Breast epithelium (tissue), 4 donors: ENCODE measurements at places on chromosomes 2 and 18. TPM values are rescaled to one million over a fixed set of nuclear protein-coding genes. Genes with fewer than 3 reads are reported as not detected.

The C2orf66 gene
- total RNA-seq = not detected

The LYG2 gene
- total RNA-seq = not detected

The GALR1 gene
- not detected for total RNA-seq

The REG1B gene
- not detected for total RNA-seq

DNA sequence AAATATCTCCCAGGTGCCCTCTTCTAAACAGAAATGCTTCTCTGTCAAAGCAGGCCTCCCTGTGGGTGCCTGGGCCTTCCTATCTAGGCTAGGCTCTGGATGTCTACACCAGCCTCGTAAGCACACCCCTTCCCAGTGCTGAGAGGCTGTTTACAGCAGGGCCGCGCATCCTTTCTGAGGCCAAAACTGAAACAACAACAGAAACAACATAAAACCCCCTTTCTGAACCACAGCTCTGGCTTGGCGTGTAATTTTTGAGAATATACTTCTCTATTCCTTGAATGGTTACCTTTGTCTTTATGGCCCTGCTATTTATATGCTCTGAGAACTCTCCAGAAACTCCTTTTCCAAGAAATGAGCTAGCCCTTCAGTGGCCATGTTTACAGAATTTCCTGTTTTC, 118.4 kb downstream of the BCL2L11 start:
- DNase-seq = no peak

DNA sequence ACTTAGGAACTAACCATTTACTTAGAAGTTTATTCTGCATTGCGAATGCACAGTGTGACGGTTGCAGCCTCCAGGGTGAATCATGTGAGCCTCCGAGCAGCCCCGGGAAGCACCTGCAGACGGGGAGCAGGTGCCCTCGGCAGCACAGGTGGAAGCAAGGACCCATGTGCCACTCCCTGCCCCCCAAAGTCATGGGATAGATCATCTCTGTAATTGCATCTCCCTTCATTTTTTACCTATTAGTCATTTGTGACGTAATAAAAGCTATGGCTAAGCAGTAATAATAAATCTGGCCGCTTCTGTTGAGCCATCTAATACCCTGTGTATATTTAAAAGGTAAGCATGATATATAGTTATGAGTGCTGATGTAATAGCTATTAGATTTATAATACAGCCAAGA, 97.2 kb downstream of the PTGR3 start:
- no peak for DNase-seq

DNA sequence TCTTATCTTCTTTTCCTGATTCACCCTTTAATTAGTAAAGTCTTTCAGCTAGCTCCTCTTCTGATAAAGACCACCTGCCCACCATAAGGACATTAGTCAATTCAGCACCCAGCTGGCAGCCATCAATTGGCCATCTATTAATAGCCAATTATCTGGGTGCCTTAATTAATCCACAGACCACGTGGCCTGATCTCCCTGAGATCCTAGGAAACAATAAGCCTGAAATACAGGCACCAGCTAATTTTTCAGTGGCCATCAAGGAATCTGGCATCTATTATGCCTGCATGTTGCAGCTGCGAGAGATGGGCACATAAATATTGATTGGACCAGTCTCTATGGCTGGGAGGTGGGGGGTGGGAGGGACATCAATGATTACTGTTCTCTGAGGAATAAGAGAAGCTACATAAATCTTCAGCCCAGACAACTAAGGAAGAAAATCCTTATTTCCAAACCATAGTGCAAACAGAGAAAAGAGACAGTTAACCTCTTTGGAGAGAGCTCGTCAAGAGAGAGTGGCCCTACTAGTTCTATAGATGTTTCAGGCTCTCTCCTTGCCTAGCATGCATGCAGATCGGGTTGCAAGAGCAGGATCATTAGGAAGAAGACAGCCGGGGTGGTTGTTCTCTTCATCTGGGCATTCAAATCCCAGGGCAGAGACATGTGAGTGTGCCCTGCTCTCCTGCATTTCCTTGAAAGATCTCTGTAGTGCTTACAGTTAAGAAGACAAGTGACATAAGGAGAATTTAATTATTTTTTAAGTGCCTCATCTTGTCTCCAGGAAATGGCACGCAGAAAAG, 8.7 kb downstream of the GALNT14 start:
- DNase-seq = no peak

DNA sequence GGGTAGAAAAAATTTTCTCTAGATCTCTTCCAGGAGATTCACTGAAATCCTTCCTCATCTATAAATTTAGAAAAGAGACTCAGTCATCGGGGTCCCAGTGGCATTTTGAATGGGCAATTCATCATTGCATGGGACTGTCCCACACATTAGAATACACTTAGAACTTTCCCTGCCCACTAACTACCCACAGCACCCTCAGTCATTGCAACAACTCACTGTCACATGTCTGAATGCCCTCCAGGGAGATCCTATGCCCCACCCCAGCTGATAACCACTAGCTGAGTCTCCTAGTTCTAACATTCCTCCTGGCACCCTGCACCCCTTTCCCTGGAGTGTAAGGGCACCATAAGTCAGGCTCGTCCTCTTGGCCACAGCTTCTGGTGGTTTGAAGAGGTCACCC, 89.6 kb downstream of the INSIG2 start:
- DNase-seq = no peak

DNA sequence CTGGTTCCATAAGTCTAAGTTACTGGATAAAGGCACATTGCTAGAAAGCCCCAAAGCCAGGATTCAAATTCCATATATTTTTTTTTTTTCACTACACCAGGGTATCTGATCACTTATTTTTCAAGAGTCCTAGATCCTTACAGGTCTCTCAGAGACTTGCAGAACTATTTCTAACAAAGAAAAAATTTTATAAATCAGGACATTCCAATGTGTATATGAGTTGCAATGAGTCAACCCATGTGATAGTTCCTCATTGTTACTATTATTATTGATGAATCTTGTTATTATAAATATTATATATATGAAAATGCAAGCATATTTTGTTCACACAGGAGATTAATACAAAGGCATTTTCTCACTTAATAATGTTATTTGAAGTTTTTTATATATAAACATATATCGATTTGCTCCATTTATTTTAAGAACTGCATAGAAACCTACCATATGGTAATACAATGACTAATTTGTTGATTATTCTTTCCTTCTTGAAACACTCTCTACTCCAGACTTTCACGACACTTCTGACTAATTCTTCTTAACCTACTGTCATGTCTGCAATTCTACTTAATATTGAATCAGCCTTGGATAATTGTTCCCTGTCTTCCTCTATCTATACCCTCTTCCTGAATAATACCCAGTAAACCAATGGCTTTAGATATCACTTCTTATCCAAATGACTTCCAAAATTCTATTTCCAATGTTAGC, 968.4 kb upstream of the NRXN1 start:
- DNase-seq = no peak

GRCh38 chr18:55672574-55673361, 84.8 kb upstream of the TCF4 start:
- no peak for DNase-seq

DNA sequence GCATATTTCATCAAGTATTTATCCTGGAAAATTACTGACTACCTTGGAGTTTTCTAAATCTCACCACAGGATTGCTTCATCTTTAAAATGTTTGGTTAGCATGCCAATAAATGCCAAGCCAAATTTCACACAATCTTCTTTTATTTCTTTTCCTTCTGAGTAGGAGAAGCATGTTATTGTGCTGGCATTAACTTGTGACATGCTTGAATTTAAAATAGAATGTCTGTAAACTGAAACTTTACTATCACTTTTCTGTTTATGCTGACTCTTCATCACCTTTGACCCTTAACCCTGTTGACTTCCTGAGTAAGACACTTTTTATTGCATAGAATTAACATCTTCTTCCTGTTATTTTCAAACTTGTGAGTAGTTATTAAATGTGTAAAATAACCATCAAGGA, 56.2 kb upstream of the LRRTM4 start:
- no peak for DNase-seq

- no peak for DNase-seq
Measured at GRCh38 chr18:22713511-22713910, 219.6 kb upstream of the RBBP8 start.

- no peak for DNase-seq
Measured at GRCh38 chr2:68971591-68972231, 2.7 kb upstream of the GKN1 start.
